Effector memory CD4-positive, alpha-beta T cell (primary cell): ENCODE measurements at places on chromosomes 6 and 20.

GRCh38 chr6:89862273-89862672 lies 32.0 kb upstream of the GJA10 start:
- no peak for DNase-seq

DNA sequence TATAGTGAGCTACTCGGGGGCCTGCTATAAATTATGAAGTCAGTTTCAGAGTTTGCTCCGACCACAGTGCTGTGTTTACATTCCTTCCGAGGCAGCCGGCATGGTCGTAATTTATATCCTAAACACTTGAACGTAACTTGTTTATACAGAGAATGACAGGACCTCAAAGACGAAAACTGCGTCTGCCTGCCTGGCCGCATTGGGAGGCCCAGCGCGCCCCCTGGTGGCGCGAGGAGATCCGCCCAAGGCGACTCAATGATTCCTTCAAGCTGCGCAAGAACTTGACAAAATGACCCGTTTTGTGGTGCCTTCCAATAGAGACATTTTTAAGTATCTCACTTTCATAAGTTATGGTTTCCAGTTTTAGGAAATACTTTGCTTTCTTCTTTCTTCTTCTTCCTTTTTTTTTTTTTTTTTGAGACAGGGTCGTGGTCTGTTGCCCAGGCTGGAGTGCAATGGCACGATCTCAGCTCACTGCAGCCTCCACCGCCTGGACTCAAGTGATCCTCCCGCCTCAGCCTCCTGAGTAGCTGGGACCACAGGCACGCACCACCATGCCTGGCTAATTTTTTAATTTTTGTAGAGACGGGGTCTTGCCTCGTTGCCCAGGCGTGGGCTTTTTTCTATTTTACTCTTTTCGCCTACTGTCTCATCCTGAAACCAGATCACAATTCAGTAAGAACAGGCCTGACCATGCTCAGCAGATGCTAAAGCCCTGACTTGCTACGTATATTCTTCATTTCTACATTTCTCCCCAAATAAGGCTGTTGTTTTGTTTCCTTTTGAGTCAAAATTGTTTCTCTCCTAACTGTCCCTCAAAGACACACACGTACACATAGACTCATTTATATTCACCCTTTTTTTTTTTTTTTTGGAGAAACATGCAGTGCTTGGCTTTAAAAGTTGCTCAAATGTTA lies 7.8 kb downstream of the FOXF2 start:
- peak; percentile 25 for DNase-seq

DNA sequence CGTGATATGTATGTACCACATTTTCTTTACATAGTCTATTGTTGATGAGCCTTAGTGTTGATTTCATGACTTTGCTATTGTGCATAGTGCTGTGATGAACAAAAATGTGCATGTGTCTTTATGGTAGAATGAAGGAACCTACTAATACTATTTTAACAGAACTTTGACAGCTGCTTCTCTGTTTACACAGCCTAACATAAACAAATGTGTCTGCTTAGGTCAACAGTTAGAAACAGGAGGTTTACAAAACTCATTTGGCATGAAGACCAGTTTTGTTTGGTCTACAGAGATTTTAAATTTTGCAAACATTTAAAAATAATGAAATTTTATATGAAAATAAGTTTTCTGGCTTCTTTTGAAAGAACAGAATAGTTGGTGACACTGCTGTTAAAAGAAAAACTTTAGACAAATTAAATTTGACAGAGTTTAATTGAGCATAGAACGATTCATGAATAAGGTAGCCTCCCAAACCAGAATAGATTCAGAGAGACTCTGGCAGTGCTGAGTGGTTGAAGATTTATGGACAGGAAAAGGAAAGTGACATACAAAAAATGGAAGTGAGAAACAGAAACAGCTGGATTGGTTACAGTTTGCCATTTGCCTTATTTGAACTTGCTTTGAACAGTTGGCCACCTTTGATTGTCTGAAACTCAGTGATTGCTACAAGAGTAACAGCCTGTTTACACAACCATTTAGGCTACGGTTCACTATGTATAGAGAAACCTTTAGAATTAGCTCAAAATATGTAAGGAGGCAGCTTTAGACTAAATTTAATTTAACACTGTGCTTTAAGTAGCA lies 715.8 kb upstream of the HS3ST5 start:
- no peak for DNase-seq

DNA sequence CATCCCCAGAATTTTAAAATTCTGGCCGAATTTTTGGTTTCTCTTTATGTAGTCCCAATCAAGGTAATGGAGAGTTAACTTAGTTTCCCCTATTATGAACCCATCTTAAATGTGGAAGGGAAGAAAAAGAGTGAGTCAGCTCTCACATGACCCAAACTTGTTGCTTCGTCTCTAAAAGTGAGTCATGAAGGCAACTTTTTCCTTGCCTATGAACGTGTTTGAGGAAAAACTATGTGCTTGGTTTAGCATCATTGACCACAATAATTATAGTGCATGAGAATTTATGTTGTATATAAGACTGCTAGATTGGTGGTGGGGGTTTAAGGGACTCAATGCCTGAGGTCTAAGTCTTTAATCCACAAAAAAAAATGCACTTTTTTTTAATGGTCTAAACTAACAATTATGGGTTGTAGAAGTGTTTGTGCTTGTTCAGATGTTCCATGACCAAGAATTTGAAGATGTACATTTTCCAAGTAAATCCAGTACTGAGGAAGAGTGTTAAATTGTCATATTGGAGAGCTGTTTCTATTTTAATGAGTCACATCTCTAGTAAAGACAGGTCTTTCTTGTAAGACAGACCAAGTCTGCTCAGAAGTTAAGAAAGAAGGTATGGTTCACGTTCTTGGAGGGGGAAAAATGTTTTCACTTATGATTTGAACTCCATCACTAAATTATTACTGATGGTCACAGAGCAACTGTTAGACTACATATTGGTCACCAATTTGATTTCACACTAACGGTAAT lies 409.9 kb upstream of the MARCKS start:
- no peak for DNase-seq

DNA sequence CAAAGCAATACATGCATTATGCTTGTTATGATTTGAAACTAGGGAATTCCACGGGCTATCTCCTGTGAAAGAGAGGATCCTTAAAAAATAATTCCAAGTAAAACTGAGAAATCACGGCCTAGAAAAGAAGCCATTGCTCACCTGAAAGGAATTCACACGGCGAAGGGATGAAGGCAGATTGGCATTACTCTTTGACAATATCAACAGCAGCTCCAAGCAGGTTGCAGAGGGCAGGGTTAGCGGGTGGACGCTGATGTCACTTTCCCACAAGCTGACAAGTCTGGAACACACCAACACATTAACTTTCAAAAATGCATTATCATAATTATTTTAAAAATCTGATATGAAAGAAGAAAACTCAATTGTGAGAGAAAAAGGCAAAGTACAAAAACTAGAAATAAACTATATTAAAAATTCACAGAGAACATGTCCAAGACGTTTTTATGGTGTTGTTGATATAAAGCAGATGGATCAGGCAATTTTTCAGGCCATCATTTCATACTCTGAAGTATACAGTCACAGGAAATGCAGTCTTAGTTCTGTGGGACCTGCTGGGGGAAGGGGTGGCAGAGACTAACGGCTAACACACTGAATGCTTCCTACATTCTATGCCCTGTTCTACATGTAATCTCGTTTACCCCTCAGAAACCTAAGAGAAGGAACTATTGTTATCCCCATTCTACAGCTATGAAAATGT lies 108.3 kb downstream of the UBE3D start:
- no peak for DNase-seq

- no peak for DNase-seq
Observed at GRCh38 chr6:34476921-34477320, 11.0 kb downstream of the PACSIN1 start.

DNA sequence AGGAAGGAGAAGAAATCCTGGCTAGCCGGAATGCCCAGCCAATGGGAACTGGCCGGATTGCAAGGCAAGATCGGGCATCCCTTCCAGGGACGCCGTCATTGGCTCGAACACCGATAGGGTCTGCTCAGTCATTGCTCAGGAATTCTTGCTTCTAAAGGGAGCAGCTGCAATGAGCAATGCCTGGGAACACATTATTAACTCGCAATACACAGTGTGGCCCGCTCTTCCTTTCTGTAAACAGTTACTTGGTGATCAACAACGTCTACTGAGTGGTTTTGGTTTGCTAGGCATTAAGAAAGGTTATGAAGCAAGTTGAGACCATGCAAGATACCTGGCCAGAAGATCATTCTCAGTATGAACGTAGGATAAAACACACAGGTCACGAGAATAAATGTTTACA lies 165.4 kb upstream of the CITED2 start:
- no peak for DNase-seq

DNA sequence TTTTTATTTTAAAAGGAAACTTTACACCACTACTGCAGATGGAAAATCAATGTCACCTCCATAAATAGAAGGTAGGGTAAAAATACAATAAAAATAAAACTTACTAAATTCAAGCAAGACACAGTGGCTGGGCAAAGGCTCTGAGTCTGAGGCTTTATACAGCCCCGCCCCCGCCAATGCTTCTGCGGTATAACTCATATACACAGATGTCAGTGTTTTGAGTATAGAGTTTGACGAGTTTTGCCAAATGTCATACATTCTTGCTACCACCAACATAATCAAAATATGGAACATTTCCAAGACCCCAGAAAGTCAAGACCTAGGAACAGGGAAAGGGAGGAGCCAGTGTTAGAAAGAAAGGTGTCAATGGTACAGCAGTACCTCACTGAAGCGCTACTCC lies 12.8 kb downstream of the NFATC2 start:
- DNase-seq, result peak; percentile 30
